ENCODE measurements at places on chromosomes 7 and 10.

- no peak for DNase-seq
Observed at GRCh38 chr7:140214075-140214684, 37.4 kb upstream of the KDM7A start.

DNA sequence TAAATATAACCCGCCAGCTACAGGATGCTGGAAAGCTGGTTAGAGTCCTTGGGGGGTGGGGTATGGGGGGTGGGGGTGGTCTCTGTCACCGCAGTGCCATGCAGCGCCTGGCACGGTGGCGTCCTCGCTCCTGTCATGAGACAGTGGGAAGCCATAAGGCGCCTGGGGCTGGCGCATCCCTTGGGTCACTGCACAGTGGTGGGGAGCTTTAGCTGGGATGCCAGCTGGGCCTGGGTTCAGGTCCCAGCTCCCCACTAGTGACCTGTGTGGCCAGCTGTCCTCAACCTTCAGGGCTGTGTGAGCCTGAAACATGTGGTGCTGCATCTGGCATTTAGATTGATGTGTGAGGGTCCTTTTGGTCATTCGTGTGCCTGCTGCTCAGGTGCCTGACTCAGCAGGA is 93.9 kb downstream of the BMS1 start:
- DNase-seq, result no peak

GRCh38 chr10:123536176-123536845 is 129.8 kb upstream of the GPR26 start:
- no peak for DNase-seq

DNA sequence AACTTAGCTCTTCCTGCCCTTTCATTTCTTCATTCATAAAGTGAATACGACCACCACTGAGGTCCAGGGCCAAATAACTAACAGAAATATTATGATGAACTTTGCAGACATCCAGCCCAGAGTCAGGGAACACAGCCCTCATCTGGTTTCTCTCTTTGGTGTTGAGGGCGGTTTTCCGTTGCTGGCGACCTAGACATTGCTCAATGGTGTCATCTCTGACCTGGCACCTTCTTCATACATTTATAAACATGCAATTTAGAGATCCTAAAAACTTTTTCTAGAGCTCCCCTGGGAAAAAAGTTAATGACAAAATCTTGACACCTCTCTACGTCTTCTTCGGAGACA is 324 bp upstream of the TET1 start:
- DNase-seq, result no peak

GRCh38 chr7:20556091-20556490 is 59.4 kb upstream of the ABCB5 start:
- DNase-seq, result no peak

GRCh38 chr10:57689596-57690297 is 577.9 kb downstream of the IPMK start:
- DNase-seq, result no peak

GRCh38 chr10:75170215-75170614 is 40.4 kb upstream of the VDAC2 start:
- DNase-seq, result no peak
